ENCODE measurements at places on chromosomes 7 and 10. TPM values are rescaled to one million over a fixed set of nuclear protein-coding genes. Genes with fewer than 3 reads are reported as not detected.

The RAMP3 gene
- 6.2 TPM for total RNA-seq

The C7orf57 gene
- not detected for total RNA-seq

The ACBD7 gene
- 2.2 TPM for total RNA-seq

The GALNT17 gene
- total RNA-seq: not detected

The PVRIG gene
- 1.1 TPM for total RNA-seq

Data from stomach (tissue), 19 donors.